Hematopoietic multipotent progenitor cell treated with erythropoietin and hydrocortisone succinate and interleukin-3 and kit ligand, for 15 days (in vitro differentiated cells): ENCODE measurements at places on chromosomes 5 and 9.

DNA sequence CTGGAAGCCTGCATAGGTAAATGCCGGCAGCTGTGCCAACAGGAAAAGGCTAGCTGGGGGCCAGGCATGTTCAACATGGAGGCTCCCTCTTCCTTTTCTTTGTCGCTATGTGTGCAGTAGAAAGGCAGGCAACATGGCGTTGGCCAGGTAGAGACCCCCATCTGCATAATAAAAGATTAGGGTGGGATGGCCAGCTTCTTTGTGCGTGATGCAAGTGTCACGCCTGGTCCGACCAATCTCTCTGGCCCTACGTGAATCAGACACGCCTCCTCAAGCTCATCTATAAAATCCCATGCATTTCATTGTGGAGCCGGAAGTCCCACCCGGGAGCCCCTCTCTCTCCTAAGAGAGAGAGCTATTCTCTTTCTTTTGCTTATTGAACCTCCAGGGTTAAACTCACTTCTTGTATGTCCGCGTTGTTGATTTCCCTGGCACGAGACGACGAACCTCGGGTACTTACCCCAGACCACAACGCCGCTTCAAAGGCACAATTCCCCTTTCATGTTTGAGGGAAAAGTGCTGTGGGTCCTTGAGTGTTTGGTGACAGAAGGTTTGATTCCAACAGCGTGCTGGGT, 25.0 kb upstream of the C5orf47 start:
- no peak for DNase-seq

DNA sequence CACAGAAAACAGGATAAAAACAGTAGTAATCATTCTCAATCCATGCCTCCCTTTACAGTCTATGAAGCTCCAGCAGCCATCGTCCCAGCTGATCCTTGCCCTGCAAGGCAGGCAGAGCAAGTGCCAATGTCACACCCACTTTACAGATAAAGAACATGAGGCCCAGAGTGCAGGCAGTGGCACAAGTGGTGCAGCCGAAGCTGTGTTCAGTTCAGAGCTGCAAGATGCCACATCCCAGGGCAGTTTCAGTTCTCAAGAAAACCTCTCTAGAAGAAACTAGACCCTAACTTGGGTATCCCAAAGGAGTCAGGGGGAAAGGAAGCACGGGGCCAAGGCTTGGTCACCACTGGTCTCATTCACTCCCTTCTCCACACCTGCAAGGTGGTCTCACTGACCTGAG, 34.6 kb upstream of the CPLX2 start:
- DNase-seq: no peak

- DNase-seq: no peak
Measured at GRCh38 chr9:21991072-21991959, 2.9 kb downstream of the CDKN2A start.

GRCh38 chr9:2043881-2044462, 28.8 kb downstream of the SMARCA2 start:
- DNase-seq: no peak
